Jurkat, Clone E6-1 (cell line): ENCODE measurements at places on chromosomes 16 and 17.

DNA sequence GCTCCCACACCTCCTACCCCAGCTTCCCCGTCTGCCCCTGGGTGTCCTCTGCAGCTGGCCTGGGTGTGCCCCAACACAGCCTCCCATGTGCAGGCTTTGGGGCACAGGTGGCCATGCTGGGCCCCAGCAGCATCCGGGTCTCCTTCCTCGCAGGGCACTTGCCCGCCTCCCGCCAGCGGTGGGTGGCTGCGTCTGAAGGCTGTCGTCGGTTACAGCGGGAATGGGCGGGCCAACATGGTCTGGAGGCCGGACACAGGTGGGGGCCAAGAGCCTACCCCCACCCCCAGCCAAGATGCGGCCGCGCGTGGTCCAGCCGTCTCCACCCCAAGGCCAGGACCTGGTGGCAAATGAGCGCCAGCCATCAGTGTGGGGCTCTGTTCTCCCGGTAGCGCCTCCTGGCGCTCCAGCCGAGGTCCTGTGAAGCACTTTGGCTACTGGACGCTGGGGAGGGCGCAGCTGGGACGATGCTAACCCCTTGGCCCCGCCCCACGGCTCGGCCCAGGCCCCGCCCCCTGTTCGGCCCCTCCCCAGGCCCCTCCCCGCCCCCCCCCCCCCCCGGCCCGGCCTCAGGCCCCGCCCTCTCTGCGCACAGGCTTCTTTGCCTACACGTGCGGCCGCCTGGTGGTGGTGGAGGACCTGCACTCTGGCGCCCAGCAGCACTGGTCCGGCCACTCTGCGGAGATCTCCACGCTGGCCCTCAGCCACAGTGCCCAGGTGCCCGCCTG, 7.3 kb upstream of the RHOT2 start:
- no peak for DNase-seq

- no peak for DNase-seq
Measured at GRCh38 chr16:75864243-75864642, 138.0 kb upstream of the CPHXL start.

DNA sequence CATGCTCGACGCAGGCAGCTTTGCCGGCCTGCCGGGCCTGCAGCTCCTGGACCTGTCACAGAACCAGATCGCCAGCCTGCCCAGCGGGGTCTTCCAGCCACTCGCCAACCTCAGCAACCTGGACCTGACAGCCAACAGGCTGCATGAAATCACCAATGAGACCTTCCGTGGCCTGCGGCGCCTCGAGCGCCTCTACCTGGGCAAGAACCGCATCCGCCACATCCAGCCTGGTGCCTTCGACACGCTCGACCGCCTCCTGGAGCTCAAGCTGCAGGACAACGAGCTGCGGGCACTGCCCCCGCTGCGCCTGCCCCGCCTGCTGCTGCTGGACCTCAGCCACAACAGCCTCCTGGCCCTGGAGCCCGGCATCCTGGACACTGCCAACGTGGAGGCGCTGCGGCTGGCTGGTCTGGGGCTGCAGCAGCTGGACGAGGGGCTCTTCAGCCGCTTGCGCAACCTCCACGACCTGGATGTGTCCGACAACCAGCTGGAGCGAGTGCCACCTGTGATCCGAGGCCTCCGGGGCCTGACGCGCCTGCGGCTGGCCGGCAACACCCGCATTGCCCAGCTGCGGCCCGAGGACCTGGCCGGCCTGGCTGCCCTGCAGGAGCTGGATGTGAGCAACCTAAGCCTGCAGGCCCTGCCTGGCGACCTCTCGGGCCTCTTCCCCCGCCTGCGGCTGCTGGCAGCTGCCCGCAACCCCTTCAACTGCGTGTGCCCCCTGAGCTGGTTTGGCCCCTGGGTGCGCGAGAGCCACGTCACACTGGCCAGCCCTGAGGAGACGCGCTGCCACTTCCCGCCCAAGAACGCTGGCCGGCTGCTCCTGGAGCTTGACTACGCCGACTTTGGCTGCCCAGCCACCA, 9.7 kb downstream of the VASN start:
- DNase-seq: no peak

GRCh38 chr16:20910781-20911321, 10.3 kb downstream of the LYRM1 start:
- DNase-seq: no peak

DNA sequence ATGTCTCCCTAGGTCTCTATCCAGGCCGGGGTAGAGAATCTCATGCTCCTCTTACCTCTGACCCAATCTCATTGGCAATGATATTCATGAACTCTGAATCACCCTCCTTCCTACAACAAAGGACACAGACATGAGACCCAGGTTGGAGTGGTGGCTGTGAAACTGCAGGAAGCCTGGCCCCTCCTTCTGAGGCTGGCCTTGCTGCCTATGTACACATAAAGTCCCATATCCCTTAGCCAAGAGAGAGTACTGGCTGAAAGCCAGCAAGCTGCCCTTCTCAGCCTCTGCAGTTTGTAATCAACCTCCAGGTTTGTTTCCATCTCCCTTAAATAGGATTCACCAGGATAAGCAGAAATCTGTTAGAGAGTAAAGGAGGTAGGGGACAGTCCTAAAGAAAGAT, 10.6 kb downstream of the AARSD1 start:
- DNase-seq: no peak

DNA sequence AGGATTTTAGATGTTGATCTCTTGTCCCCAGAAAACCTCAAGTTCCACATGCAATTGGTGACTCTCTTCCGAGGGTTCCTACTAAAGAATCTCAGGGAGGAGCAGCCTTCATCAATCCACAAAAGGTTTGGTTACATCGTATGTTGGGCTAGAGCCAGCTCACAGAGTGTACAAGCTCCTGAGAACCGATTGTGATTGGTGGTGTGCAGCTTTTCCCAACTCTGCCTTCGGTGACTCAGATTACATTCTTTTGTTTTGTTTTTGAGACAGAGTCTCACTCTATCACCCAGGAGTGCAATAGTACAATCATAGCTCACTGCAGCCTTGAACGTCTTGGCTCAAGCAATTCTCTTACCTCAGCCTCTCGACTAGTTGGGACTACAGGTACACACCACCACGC, 172.4 kb downstream of the PMP22 start:
- no peak for DNase-seq

GRCh38 chr17:44236444-44236991, 17.0 kb upstream of the UBTF start:
- DNase-seq: no peak

DNA sequence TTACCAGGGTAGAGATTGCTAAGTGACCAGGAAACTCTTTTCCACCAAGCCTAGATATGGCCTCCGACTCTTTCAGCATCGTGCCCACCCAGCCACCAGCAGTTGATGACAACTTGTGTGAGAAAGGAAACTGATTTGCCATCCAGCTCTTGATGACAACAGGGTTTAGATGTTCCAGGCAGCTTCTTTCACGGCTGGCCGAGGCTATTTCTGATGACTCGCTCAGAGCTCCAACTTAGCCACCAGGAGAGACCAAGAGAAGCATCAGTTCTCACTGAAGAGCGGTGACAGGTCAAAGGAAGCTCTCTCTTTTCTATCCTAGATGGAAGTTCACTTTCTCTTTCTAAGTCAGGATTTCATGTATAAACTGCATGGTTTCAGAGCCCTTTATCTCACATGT, 61.2 kb downstream of the MPHOSPH6 start:
- no peak for DNase-seq

DNA sequence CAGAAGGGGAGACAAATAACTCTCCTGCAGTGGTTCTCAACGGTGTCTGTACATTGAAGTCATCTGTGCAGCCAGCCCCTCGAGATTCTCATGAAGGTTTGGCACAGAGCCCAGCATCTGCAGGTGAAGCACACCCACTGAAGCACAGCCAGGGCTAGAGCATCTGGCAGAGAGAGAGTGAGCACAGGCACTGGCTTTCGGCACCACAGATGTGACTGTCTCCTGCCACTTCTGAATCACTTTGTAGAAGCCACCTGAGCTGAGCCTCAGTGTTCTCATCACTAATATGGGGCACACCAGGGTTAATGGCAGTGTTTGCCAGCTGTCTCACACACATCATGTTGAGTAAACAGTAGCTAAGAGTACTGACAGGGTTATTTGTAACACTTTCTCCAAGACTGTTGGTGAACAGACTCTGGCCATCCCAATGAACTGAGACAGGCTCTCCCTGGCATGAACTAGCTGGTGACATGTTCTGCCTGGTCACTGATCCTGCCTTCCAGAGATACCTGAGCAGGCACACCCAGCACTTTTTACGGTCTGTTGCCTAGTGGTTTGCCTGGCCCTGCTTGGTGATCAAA, 10.9 kb downstream of the HSPB9 start:
- peak; percentile 92 for DNase-seq

GRCh38 chr16:30937692-30938091, 11.2 kb upstream of the ORAI3 start:
- peak; percentile 66 for DNase-seq

DNA sequence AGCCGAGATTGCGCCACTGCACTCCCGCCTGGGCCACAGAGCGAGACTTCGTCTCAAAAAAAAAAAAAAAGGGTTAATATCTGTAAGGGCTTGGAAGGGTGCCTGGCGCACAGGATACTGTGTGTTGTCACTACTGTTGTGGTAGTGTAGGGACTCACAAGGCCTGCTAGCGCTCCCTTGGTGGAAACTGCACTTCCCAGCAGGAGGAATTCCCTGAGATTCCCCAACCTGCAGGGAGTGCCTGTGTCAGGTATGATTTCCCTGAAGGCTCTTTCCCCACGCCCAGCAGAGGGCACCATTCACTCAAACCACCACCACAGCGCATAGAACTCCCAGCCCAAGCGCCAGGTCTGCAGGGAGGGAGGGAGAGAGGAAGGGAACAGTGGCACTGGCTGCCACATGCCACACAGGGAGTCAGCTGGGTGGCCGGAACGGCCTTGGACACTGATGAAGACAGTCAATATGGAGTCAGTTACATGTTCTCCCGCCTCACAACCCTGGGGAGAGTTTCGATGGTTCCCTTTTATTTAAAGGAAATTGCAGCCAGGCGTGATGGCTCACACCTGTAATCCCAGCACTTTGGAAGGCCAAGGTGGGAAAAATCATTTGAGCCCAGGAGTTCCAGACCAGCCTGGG, 32.7 kb upstream of the CDH1 start:
- DNase-seq: peak; percentile 29

DNA sequence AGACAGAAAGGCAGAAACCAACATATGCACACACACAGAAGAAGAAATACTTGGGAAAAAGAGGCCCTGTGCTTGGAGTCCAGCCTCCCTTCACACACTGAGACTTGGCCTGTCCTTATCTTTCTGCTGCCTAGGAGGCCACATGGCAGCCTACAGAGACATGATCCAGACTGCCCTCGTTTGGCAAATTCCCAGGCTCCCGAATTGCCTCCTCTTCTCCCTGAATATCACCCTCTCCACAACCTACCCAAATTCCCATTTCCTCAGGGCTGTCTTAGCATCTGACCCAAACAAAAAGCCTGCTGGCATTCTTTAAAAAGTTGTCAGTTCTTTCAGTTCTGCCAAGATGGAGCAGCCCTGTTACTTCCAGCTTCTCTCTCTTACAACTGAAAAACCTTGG, 59.8 kb downstream of the DNAH17 start:
- no peak for DNase-seq

DNA sequence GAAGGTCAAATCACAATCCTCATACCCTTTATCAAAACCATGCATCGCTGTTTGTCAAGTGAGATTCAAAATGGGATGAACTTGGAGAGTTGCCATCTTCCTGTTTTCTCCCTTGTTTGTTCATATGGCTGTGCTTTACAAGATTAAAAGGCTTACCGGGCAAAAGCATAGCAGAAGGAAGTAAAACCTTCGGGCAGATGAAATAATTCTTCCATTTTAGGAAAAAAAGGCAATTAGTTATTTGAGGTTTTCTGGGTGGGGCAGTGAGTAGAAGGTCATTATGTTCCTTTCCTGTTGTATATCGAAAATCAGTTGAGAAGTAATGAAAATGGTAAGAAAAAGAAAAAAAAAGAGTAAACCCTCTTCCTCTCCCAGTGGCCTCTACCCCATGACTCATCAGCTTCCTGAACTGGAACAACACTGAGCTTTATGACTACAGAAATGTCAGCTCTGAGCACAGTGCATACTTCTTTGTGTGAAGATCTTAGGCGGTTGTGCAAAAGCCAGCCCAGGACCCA, 369.2 kb downstream of the CDH13 start:
- no peak for DNase-seq

DNA sequence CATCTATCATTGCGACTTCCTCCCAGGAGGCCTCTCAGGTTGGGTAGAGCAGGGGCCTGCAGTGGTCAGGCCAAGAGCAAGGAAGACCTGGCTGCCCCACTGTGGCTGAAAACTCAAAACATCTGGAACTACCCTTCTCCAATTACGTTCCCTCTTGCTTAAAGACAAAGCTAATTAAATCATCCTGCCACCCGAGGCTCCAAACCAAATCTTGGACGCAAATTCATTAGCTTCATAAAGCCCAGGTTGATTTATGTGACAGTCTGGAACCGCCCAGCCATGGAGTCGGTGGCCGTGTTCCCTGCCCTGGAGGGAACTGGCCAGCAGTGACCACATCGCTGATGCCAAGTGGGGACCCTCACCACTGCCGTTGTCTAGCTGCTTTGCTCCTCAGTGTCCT, 21.4 kb downstream of the GRIN2C start:
- DNase-seq: no peak

- DNase-seq: peak; percentile 42
Measured at GRCh38 chr16:88442727-88443576, 10.1 kb upstream of the ZFPM1 start.

GRCh38 chr16:31141489-31142108, 6.1 kb upstream of the PRSS8 start:
- no peak for DNase-seq

DNA sequence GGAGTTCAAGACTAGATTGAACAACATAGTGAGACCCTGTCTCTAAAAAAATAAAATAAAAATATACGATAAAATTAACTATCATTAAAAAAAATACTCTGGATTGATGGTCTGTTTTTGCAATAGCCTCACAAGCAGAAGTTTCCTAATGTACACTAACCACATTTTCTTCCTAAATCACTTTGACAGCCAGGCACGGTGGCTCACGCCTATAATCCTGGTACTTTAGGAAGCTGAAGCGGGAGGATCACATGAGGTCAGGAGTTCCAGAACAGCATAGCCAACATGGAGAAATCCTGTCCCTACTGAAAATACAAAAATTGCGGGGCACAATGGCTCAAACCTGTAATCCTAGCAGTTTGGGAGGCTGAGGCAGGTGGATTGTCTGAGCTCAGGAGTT, 64.7 kb downstream of the HELZ start:
- no peak for DNase-seq

GRCh38 chr17:65790241-65790640, 228.8 kb upstream of the AXIN2 start:
- no peak for DNase-seq

DNA sequence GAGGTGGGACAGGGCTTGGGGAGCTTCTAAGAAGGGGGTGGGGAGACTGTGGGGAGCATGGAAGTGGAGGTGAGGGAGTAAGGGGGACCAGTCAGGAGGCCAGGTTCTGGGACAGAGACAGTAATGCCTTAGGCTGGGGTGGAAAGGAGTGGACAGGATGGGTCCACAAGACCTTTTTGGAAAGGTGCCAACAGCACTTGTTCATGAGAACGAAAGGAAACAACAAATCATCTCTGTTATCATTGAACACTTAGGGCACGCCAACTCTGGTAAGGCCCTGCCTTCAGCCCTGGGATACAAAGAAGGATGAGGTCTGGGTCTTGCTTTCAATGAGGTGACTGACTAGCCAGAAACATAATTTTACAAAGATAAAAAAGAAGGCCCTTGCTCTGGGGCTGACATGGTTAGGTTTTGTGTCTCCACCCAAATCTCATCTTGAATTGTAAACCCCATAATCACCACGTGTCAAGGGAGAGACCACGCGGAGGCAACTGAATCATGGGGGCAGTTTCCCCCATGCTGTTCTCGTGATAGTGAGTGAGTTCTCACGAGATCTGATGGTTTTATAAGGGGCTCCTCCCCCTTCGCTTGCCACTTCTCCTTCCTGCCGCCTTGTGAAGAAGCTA, 113.8 kb downstream of the SLC39A11 start:
- DNase-seq: no peak

- no peak for DNase-seq
Measured at GRCh38 chr16:31064882-31065461, 9.1 kb downstream of the ZNF668 start.
